ENCODE measurements at places on chromosomes 16 and 17. TPM values are rescaled to one million over a fixed set of nuclear protein-coding genes. Genes with fewer than 3 reads are reported as not detected.

The RSPRY1 gene
- total RNA-seq, result 32.2 TPM

The GDPD1 gene
- 1.5 TPM for total RNA-seq

DNA sequence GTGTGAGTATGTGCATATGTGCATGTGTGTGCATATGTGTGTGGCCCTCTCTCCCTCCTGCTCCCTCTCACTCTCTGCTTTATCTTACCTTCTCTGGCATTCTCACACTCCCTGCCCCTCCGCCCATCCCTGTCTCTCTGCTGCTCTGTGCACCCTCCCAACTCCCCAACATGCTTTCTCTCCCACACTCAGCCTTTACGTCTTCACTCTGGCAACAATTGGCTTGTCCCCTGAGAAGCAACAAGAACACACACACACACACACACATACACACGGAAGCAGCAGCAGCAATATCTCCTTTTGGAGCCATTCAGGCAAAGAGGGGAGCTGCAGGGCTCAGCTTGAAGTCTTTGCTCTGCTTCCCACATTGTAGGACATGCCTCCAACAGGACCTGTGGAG is 27.8 kb downstream of the PITPNM3 start:
- no peaks in the 10 kb centered on the region for H3K27me3 ChIP-seq
- H3K36me3 ChIP-seq, result no peaks in the 10 kb centered on the region
- no peak overlapping the region for H3K4me3 ChIP-seq
- no peak overlapping the region for H3K27ac ChIP-seq
- no peaks in the 10 kb centered on the region for H3K4me1 ChIP-seq

GRCh38 chr16:1794221-1794871 is 841 bp upstream of the IGFALS start:
- H3K27me3 ChIP-seq, result no peaks in the 10 kb centered on the region
- no peaks in the 10 kb centered on the region for H3K4me1 ChIP-seq
- DNase-seq, result peak; percentile 24
- no peaks in the 10 kb centered on the region for H3K36me3 ChIP-seq

DNA sequence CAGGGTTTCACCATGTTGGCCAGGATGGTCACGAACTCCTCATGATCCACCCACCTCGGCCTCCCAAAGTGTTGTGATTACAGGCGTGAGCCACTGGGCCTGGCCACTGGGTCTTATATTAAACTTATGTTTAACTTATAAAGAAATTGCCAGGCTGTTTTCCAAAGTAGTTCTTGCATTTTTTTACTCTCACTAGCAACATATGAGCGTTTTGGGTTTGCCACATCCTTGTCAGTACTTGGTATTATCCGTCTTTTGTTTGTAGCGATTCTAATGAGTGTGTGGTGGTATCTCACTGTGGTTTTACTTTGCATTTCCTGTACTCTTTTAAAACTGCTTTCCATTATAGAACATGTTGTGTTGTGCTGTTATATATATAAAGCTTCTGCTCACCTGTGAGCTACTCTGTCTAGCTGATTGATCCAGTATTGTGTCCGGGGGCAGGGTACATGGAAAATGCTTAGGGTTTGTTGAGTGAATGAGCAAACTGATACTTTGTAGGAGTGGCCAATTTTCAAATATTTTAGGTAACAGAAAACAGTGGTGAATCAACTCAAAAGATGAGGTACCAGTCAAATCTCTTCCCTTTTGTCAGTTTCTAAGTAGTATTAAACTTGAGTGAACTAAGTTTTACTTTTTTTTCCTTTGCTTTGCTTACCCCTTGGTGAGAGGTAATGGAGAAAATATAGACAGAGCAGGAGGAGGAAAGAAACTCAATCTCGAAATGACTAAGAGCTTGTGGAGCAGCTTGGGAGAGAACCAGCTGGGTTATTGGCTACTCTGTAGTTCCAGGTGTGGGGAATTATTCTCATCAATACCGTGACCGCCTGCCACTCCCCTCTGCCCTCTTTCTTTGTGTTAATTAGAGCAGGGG is 75.8 kb downstream of the PITPNC1 start:
- H3K4me3 ChIP-seq, result no peak overlapping the region
- H3K27me3 ChIP-seq, result no peaks in the 10 kb centered on the region
- DNase-seq, result no peak
- no peak overlapping the region for H3K27ac ChIP-seq
- no peaks in the 10 kb centered on the region for H3K36me3 ChIP-seq

DNA sequence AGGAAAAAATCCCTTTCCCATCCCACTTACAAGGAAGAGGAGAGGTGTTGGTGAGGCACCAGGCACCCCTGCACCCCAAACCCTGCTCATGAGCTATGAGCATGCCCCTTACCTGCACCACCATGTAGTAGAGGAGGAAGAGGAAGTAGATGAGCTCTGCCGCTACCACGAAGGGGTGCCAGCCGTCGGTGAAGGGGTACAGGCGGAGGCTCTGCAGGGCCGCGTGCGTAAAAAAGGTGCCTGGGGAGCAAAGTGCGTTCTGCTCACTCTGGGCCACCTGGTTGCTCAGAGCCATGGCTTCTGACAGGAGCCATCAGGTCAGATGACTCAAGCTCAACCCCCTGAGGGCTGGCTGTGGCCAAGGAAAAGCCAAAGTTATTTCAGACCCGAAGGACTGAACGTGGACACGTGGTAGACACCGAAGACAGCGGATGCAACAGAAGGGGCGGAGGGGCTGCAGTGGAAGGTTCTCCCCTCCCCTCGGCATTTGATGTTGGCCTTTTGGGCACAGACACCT is 25.3 kb upstream of the GCSH start:
- no peaks in the 10 kb centered on the region for H3K4me1 ChIP-seq
- no peak for DNase-seq
- no peak overlapping the region for H3K27ac ChIP-seq
